ENCODE measurements at places on chromosomes 2 and 18.

GRCh38 chr2:238728330-238729260 is 119.3 kb upstream of the TWIST2 start:
- no peak for DNase-seq

DNA sequence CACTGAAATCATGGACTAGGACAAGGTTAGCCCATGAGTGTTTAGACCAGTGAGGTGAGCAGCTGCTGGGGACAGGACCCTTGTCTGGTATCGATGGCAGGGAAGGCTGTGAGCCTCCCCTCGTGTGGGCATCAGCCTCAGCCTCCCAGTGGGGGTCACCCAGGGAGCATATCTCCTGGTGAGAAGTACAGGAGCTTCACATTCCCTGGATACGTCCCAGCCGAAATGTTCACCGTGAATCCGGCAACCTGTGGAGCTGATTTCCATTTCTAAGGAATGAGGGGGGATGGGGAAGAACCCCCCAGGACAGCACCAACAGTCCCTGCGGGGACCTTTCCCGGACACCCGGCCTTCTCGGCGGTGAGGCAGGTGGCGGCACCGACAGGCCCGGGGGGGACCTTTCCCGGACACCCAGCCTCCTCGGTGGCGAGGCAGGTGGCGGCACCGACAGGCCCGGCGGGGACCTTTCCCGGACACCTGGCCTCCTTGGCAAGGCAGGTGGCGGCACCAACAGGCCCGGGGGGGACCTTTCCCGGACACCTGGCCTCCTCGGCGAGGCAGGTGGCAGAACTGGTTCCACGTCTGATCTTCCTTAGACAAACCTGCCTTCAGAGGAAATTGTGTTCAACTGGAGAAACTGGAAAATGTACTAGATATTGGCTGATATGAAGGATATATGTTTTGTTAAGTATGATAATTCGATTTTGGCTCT is 21.2 kb downstream of the RTP5 start:
- DNase-seq, result no peak

DNA sequence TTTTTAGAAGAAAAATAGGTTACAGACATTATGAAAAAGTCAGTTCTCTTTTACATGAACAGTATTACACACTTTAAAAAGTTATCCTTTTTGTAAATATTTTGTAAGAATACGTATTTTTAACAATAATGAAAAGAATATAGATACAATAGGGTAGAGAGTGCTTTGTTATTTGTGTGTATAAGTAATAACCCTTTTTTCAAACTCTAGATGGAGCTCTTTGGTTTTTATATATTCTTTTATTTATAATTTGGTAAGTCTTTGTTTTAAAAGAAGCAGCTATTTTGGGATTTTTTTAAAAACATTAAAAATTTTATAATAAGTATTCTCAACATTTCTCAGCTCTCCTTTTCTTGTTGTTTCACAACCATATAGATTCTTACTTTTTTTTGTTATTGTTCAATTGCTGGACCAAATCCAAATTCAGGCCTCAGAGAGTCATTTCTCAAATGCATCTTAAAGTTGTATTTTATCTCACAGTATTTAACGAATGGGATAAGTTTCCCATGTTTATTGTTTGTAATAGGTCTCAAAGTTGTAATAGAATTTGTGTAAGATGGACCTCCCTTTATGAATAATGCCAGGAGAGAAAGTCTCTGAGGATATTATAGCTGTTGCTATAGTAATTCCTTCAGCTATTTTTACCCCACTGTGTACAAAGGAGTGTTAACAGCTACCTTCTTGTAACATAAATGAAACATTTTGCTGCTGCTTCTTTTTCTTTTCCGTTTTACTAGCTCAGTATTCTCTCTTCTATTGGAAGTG is 46.4 kb downstream of the ACYP2 start:
- DNase-seq, result no peak

- no peak for DNase-seq
These were observed 251.3 kb downstream of the CDCA7 start for GRCh38 chr2:173605994-173606393.

GRCh38 chr18:13220361-13220991 is 1.9 kb downstream of the LDLRAD4 start:
- DNase-seq, result no peak

- DNase-seq, result no peak
These were observed 8.9 kb downstream of the ADAM23 start for GRCh38 chr2:206452242-206452641.

GRCh38 chr18:28041366-28041765 is 135.6 kb downstream of the CDH2 start:
- DNase-seq, result no peak

- no peak for DNase-seq
These were observed 71.9 kb upstream of the SLC16A14 start for GRCh38 chr2:230140667-230141066.

- no peak for DNase-seq
These were observed 468.2 kb upstream of the TNP1 start for GRCh38 chr2:217327953-217328621.

DNA sequence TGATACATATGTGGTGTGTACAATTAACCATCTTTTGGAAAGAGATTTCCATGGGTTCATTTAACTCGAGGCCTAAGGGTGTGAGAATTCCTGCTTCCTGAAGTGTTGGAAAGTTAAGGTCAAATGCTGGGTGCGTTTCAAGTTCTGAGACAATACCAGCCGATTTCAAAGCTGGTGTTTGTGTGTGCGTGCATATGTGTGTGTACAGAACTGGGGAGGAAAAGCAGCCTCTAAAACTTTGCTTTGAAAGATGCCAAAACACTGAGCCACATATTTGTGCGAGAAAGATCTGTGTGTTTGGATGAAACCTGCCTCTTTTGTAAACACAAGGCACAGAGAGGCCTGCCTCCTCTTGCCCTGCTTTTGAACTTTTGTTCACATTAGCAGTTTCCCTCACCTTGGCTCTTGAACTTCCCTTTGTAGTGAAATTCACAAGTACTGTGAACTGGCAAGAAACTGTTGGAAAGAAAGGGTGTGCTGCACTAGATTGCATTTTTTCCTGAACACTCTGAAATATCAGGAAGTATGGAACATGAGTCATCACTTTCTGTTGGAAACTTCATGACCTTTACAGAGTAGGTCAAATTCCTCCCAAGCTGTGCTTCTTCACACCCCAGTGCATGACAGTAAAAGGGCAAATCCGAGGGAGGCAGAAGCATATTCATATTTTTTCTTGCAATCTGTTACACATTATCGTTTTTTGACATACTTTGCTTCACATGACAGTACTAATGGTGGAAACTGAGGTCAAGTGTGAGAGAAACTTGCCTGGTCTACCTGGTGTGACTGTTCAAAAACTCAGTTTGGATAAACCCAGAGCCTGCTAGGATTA is 20.0 kb upstream of the CAVIN2 start:
- DNase-seq, result no peak

DNA sequence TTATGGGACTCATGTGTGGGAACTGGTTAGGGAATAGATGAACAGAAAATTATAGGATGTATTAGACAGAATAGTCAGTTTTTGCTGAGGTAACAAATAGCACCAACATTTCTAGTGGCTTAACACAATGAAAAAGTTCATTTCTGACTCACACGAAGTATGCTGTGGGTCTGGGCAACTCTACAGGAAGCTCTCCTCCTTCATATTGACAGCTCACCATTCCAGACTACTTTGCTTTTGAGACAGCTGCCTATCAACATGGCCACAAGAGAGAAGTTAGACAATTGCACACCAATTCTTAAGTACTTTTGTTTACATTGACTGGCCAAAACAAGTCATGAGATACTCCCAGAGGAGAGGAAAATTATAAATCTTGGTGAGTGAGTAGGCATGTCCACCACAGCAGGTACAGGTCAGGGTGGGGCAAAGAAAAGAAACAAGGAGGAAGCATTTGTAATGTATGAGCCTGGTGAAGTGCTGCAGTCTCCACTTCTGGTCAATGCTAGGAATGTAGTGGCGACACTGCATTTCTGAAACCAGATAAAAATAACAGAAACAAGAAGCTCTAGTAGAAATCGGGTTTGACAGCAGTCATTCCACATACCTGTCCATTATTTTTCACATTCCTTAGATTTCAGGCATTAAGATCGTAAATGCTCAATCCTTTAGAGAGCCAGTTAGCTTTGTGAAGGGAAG is 141.6 kb downstream of the ICOS start:
- no peak for DNase-seq

DNA sequence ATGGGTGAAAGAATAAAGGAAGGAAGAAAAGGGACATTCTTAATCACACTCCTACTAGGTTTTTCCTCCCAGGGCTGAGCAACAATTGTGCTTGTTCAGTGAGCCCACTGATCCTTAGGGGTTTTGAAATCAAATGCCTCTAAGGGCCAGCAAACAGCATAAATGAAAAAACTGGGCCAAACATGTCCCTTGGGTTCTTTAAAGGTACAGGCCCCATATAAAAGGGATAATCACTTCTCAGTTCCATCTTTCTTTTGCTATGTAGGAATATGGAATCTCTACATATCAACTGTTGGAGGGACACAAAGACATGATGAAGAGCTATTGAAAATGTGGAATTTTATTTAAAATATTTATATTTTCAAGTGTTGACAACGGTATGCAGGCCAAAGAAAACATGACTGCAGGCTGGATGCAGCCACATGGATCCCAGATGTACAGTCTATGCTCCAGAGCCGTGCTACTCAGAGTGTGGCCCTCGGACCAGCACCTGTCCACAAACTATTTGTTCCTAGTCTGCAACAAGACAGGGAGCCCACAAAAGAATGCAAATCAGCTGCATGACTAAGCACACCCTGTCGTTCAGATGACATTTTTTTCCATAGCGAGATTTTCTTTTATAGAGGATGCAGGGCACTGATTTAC is 110.0 kb downstream of the CDH20 start:
- no peak for DNase-seq

GRCh38 chr2:206739271-206739670 is 21.1 kb upstream of the DYTN start:
- no peak for DNase-seq

- DNase-seq, result no peak
These were observed 475.6 kb upstream of the HS6ST1 start for GRCh38 chr2:128794285-128794684.

DNA sequence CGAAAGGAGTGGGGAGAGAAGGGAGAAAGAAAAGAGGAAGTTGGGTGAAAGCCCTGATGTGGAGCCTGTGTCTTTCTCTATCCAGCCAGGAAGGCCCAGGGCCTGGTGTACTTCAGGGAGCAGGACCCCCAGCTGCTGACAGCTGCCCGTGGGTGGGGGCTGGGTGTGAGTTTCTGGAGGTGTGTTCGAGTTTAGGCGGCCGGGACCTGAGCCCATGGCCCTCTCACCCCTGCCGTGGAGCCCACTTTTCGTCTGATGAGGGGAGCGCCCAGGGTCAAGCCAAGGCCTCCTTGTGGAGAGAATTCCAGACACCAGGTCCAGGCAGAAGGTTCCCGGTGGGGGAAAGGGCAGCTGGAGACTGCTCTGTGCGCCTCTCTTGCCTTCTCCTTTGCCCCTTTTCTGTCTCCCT is 2.2 kb downstream of the SIX3 start:
- no peak for DNase-seq

GRCh38 chr18:69097349-69097748 is 299.5 kb downstream of the CCDC102B start:
- no peak for DNase-seq

- DNase-seq, result no peak
These were observed 38.1 kb downstream of the PKDCC start for GRCh38 chr2:42085706-42086487.

GRCh38 chr2:220466251-220466691 is 838.8 kb downstream of the SLC4A3 start:
- no peak for DNase-seq

GRCh38 chr2:36655453-36655852 is 41.1 kb upstream of the VIT start:
- no peak for DNase-seq

DNA sequence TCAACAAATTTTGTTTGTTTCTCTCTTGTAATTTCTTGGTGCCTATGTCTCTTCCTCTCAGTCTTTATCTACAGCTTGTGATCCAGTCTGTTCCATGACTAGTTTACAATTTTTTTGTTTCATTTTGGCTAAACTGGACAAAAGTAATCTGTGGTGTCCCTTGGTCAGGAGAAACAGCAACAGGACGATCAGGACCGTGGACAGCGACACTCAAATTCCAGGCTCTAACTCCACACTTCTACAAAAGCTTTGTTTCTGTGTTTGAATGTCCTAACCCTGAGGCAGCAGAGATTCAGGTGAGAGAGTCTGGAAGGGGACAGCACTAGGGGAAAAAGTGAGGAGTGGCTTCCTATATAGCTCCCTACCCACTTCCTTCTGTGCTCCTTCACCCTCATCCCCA is 593.3 kb upstream of the FANCL start:
- DNase-seq, result peak; percentile 48

- DNase-seq, result no peak
These were observed 234.2 kb downstream of the CDH2 start for GRCh38 chr18:27942706-27943105.

DNA sequence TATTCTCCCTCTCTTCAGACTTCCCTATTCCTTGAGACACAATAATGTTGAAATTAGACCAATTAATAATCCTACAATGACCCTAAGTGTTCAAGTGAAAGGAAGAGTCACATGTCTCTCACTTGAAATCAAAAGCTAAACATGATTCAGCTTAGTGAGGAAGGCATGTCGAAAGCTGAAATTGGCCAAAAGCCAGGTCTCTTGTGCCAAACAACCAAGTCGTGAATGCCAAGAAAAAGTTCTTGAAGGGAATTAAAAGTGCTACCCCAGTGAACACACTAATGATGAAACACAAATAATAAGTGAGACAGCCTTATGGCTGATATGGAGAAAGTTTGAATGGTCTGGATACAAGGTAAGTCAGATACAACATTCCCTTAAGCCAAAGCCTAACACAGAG is 115.4 kb downstream of the PXDN start:
- no peak for DNase-seq

- DNase-seq, result no peak
These were observed 174.9 kb downstream of the SOX11 start for GRCh38 chr2:5867056-5867455.

DNA sequence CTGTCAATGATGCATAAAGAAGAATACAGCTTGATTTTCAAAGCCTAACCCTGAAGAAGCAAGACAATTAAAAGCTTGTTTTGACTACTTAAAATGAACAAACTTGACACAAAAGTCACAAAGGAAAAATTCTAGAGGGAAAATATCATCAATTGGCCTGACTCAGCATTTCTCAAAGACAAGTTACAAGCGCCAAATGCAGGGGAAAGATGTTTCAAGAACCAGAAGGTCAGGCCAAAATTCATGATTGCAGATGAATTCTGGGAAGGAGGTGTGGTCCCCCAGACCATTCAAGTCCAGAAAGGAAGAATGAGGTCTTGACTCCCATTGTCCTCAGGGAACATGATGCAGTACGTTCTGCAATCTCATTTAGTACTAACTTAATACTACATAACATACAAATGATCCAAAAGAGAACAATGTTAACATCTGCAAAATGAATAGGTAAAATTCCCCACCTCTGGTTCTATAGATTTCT is 64.5 kb downstream of the FAM210A start:
- DNase-seq, result no peak

DNA sequence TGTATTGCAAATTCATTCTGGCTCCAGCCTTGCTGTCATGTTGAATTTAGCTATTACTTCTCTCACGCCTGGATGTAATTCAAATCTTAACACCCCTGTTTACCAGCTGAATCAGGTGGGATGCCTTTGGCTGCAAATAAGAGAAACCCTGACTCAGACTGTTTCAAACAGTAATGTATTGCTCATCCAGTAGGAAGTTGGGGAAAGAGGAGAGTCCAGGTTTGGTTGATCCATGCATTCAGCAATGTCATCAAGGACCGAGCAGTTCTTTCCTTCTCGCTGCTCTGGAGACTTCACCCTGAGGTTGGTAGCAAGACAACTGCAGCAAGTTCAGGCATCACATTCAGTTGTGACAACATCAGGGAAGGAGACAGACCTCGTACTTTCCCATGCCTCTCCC is 6.4 kb upstream of the DARS1 start:
- DNase-seq, result no peak
